ENCODE measurements at places on chromosomes 7 and 10.

- no peaks in the 10 kb centered on the region for H3K4me1 ChIP-seq
- H3K36me3 ChIP-seq = no peaks in the 10 kb centered on the region
- no peaks in the 10 kb centered on the region for H3K27me3 ChIP-seq
Observed at GRCh38 chr7:90771281-90771680, 175.2 kb downstream of the CDK14 start.

DNA sequence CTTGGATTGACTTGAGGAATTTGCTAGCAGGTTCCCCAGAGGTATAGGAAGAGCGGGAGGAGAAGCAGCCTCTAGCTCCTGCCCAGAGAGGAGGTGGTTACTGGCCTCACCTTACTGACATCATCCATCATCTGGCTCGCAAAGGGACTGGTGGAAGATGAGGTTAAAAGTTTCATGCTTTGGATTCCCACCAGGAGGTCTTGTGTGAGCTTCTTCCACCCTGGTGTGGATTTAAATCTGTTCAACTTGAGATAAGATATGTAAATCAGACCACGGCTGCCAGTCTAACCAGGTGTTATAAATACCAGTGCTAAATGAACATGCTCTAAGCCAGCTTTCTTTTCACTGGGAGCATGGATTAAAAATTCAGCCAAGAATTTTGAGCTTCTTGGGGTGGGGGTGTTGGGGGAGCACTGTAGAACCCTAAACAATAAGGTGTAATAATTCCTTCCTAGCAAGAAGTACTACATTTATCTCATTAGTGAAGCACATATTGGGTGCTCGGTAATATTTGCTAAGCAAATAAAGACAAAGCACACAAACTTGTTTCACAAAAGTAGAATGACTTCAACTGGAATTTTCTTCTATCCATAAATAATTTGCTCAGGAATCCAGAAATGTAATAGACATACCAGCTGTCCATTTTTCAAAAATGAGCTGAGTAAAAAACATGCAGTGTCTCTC, 7.8 kb downstream of the PROSER2 start:
- peaks cover 20% of the 10 kb centered on the region for H3K27me3 ChIP-seq
- H3K4me1 ChIP-seq = no peaks in the 10 kb centered on the region
- no peak overlapping the region for H3K4me3 ChIP-seq

GRCh38 chr7:138350701-138351357, 109.2 kb upstream of the TRIM24 start:
- no peak overlapping the region for H3K27ac ChIP-seq
- no peak for DNase-seq
- no peaks in the 10 kb centered on the region for H3K36me3 ChIP-seq
- no peaks in the 10 kb centered on the region for H3K4me1 ChIP-seq
- H3K4me3 ChIP-seq = no peak overlapping the region

DNA sequence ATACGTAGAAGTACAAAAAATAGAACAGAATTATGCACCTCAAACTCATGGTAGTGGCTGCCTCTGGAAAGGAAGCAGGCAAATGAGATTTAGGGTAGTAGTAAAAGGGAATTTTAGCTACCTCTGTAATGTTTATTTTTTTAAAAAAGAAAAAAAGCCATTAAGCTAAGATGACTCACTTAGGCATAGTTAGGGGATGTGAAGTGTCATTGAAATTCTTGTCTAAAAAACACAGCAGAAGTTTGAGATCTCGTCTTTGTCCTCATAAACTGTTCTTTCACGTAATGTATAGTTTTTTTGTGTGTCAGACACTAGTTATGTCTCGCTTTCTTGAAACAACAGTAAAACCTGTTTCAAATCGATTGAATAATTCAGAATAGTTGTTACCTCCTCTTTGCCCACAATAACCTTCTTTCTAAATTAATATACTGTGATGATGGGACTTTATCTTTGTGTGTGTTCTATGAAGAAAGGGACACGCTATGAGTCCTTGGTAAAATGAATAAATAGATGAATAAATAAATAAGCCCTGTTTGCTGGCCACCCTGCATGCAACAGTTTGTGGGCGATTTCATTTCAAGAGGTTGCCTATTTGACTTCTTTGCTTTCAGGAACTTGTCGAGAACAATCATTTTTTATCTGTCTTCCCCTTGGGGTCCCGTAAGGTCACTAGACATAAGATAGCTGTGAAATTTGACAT, 14.5 kb upstream of the FBXW4 start:
- H3K4me1 ChIP-seq = no peaks in the 10 kb centered on the region
- no peak for DNase-seq
- H3K27me3 ChIP-seq = no peaks in the 10 kb centered on the region
- no peak overlapping the region for H3K27ac ChIP-seq
- H3K4me3 ChIP-seq = no peak overlapping the region

- H3K4me1 ChIP-seq = no peaks in the 10 kb centered on the region
- H3K36me3 ChIP-seq = no peaks in the 10 kb centered on the region
- no peak for DNase-seq
- no peaks in the 10 kb centered on the region for H3K27me3 ChIP-seq
- no peak overlapping the region for H3K27ac ChIP-seq
Observed at GRCh38 chr10:67793313-67793712, 44.7 kb downstream of the DNAJC12 start.

All from esophagus muscularis mucosa (tissue), 4 donors.